ENCODE measurements at places on chromosomes 7 and 10.

- DNase-seq: no peak
These were observed 53.6 kb downstream of the GPR37 start for GRCh38 chr7:124712017-124712416.

DNA sequence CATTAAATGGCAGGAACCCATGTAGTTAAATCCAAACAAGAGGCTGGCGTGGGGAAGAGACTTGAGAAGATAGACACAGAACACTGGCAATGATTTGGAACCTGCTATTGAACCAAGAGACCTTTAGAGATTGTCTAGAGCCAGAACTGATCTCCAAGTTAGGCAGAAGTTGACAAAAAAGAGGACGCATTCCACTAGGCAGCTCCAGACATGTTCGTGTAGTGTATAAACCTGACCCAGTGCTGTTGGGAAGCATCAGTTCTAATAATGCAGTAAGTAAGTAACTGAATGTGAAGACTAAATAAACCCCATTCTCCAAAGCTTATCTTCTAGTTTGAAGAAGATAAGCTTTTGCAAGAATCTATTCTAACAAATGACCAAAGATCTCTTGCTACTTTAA lies 50.8 kb downstream of the AP3M1 start:
- DNase-seq: no peak

DNA sequence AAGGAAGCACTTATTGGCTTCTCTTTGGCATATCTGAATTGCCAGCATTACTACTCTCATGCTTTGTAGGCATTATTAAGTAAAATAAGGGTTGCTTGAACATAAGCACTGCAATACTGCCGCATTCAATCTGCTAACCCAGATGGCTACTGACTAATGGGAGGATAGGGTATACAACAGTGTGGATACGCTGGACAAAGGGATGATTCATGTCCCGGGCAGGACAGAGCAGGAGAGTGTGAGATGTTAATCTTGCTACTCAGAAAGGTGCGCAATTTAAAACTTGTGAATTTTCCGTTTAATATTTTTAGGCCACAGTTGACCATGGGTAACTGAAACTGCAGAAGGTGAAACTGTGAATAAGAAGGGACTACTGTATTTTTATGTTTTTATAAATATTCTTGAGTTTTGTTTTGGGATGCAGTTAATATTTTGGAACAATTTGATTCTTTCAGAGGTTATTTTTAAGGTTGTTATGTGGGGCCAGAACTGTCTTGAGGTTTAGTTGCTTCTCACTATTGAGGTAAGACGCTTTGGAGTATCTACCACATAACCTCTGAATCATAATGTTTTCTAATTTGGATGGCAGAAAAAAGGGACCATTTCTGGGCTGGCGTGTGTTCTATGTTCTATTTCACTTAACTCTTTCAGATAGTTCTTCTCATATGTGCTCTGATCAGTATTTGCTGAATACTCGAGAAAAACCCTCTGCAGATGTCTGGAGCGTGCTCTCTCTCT lies 75.7 kb upstream of the SYPL1 start:
- DNase-seq: no peak

DNA sequence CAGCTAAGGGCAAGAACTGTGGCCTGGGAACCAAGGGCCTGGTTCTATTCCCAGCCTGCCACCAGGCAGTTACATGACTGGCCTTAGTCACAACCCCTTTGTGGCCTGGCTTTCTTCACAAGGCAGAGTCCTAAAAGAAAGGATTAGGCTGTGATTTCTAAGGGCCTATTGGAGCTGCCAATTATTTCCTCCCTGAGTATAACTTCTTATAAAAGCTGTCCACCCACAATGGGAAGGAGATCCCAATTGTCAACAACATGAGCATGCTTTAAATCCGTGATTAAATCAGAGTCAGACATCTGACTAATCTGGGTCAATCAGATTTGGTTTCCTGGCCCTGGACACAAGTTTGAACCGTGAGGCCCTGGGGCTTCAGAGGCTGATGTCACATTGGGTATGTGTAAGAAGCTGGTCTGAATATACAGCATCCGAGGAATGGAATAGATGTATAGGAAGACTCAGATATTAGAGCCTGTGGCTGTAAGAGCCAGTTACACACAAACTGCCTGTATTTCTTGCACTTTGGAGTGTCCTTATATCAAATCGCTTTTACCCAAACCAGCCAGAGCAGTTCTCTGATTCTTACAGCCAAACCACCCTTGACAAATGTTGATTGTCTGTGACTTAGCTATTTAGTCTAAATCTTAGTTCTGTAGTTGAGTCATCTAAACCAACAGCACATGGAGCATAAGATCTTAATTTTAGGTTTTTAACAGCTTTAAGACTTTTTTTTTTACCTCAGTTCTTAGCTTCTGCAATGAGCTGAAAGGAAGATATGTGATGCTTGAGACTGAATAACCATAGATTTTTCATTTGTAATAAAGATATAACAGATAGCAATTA lies 61.3 kb downstream of the ABCB4 start:
- no peak for DNase-seq

GRCh38 chr7:112481833-112482670 lies 1.3 kb downstream of the LSMEM1 start:
- DNase-seq: no peak

- no peak for DNase-seq
These were observed 62.6 kb downstream of the CACNB2 start for GRCh38 chr10:18202680-18203460.

DNA sequence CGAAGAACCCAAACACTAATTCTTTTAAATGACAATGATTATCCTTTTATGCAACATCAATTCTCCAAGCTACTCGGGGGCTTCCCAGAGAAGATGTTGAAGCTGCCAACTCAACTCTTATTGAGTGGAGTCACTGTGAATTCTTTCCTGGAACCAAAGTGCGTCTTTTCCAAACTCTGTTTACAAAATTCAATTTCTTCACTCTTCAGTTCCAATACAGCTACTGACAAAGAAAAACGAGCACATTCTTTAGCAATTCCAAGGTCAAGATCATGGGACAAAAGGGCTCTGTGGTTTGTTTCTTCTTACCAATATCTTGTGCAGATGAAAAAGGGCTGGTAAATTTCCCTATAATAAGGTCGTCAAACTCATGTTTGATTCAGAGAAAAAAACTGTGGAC lies 74.2 kb downstream of the FAS start:
- DNase-seq: no peak

- DNase-seq: no peak
These were observed 325.9 kb upstream of the FZD1 start for GRCh38 chr7:90938371-90938770.

- no peak for DNase-seq
These were observed 50.2 kb upstream of the PHYHIPL start for GRCh38 chr10:59126261-59126660.

GRCh38 chr10:9102026-9102425 lies 1047.5 kb downstream of the GATA3 start:
- no peak for DNase-seq

DNA sequence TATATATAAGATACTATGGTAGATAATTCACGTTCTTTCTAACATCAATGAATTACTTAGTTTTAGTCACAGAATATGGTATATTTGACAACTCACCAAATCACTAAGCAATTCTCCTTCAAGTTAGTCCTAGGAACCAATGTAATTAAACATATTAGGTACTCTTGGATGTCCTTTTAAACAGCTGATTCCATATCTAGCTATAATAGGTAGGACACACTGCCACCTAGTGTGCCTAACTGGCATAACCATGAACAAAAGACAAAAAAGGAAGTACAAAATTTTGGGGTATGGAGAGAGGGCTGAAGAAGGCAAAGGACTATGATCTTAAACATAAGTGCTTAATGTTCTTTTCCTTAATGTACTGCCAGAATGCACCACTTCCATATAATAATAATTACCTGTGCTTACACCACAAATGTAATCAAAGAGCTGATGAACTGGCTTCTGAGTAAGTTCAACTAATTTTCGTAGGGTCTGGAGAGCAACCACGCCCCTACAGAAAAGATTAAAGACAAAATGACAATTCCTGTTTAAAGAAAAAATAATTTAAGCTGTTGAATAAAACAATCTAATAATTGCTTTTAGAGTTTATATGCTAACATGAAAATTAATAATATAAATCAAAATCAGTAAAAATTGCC lies 28.7 kb downstream of the PNPLA8 start:
- no peak for DNase-seq

DNA sequence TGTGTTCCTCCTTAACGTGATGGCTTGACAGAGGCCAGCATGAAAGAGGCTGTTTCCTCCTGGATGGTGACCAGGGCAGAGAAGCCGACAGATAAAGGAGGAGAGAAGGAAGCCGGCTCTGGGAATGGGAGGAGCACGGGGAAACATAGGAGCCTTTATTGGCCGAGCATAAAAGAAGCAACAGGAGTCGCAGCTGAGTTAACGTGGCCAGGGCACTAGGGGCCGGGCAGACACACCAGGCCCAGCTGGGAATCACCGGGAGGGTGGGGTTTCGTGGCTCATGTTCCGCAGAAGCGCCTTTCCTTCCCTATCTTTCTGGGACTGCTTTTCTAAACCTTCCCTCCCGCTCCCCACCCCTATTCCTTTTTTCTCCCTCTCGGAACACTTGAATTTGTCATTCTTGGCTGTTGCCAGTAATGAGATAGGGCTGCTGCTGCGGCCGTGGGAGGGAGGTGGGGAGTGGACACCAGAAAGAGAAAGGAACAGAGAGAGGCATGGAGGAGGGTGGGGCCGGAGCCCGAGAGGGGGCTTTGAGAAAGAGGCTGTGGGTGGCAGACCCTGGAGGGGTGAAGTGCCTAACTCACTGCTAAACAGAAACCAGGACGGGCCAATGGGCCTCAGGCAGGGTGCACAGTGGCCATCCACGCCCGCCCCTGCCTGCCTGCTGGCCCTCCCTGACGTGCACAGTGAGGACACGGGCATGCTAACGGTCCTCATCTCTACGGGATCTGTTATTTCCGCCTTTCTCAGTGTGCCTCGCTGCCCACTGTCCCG lies 65.2 kb downstream of the COL13A1 start:
- DNase-seq: no peak

DNA sequence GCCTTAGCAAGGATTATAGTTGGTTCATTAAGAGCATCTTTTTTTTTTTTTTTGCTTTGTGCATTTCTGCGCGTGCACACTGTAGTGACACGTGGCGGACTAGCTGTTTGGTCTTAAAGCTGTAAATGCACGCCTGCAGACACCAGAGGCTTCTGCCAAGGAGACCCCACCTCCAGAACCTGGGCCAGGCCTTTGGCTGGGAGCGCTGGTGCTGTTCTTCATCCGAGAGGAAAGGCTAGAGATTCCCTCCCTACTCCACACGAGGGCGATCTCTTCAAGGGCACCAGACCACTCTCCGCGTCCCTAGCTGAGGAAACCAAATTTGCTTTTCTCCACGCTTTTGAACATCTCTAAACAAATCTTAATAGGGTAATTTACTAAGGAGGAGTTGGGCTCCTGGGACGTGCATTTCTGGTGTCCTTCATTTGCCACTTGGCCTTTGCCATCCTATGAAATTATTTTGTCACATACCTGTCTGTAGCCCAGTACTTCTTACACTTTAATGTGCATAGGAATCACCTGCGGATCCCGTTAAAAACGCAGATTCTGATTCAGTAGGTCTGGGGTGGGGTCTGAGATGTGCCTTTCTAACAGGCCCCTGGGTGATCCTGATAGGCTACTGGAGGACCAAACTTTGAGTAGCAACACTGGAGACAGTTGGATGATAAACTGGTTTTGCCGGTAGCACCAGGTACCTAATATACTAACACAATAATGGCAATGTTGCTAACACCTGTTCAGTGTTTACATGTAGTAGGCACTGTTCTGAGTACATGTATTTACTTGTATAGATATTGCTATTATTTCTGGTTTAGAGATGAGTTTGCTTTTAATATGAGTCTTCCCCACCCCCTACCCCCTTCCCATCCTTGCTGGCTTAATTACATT lies 1.3 kb upstream of the SLC26A5 start:
- peak; percentile 76 for DNase-seq

DNA sequence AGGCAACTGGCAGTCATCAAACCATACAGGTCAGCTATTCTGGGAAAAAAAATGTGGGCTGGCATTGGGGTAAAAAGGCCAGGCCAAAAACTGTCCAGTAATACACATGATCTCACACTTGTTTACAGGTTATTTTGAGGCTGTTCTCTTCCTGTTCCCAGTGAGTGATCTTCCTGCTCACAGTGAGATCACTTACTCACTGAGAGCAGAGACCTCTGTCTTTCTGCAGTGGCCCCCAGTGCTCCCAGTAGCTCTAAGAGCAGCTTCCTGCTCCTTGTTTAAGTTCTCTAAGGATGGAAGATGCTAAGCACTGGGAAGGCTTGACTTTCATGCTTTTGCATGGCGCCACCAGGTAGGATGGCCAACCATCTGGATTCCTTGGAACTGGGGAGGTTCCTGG lies 93.5 kb upstream of the KIAA1217 start:
- DNase-seq: no peak

DNA sequence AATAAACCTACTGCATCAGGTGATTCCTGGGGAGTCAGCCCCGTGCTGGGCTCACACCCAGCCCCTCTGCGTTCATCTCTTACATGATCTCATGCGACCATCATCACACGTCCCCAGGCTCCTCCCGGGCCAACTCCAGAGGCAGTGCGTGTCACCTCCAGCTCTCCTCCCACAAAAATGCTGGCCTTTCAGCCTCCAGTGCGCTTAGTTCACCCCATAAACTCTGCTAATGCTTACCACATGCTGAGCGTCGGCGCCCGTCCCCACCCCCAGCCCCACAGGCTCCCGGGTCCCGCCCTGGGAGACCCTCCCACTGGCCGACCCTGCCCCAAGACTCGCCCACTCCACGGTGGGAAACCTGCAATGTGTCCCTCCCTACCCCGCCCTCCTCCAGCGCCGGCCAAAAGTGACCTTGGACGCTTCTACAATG lies 816 bp upstream of the SDK1 start:
- DNase-seq: no peak

- no peak for DNase-seq
These were observed 161.4 kb downstream of the ELMO1 start for GRCh38 chr7:37287131-37287855.

DNA sequence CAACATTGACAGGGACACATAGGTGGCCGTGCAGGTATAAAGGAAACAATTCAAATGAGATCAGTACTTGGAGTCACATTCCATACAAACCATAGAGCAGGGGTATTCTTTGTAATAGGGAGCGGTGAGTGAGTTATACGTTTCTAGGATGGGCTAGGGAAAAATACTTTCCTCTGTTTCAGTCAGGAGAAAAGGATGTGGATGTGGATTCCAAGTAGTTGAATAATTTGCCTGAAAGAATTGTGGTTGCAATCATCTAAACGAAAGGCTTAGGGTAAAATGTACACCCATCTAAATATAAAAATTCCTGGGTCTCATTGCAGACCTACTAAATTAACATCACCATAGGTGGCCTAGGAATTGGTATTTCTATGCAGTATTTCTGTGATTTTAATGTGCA lies 270.7 kb upstream of the IGFBP3 start:
- DNase-seq: no peak

GRCh38 chr10:72330069-72330426 lies 24.7 kb downstream of the DNAJB12 start:
- no peak for DNase-seq

DNA sequence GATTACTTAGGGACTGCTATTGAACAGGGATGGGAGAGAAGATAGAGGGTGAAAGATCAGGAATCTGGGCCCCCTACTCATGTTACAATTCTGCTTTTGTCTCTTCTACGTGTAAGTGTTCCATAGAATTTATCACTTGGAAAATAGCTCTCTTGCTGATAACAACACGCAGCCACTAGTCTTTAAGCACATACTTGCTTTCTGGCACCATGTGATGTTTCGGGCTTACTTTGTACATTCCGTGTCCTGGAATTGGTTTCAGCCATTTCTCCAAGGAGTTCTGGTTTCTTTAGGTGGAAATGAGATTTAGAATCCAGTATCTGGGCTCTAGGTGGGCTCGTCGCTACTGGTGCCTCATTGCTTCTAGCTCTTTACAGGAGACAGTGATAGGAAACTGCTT lies 59.7 kb downstream of the TFAM start:
- no peak for DNase-seq

Data from GM19239 (cell line).